ENCODE measurements at places on chromosomes 6 and 20.

GRCh38 chr6:112522587-112522986 lies 175.5 kb downstream of the RFPL4B start:
- no peak for DNase-seq

- DNase-seq = no peak
These were observed 18.1 kb downstream of the AKIRIN2 start for GRCh38 chr6:87683890-87684289.

DNA sequence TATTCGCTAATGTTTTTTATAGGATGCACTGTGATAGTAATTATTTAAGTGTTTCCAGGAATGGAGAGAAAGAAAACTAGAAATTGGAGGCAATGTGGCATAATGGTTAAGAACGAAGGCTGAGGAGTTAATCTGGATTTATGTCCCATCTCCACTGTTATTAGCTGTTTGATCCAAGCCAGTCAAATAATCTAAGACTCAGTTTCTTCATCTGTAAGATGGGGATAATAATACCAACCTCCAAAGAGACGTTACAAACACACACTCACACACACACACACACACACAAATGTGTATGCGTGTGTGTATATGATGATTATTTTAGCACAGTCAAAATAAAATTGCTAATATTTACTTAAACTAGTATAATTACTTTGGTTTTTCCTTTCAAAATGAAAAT lies 36.9 kb upstream of the TPD52L1 start:
- DNase-seq = no peak

DNA sequence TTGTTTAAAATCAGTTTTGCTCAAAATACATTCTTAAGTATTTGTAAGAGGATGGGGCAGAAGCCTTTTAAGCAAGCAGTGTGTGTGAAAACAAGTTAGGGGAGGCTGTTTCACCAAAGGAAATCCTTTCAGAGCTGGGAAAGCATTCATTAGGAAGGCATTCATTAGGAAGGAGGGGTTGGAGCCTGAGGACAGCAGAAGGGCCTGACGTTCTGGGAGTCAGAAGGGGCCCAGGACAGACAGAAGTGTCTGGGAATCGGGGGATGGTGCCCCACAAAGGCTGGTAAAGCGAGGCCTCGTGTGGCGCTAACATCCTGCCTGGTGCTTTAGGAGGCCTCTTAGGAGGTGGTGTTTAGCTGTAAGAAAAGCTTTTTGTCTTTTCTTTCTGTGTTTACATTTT lies 80.6 kb upstream of the NXT1 start:
- DNase-seq = no peak

DNA sequence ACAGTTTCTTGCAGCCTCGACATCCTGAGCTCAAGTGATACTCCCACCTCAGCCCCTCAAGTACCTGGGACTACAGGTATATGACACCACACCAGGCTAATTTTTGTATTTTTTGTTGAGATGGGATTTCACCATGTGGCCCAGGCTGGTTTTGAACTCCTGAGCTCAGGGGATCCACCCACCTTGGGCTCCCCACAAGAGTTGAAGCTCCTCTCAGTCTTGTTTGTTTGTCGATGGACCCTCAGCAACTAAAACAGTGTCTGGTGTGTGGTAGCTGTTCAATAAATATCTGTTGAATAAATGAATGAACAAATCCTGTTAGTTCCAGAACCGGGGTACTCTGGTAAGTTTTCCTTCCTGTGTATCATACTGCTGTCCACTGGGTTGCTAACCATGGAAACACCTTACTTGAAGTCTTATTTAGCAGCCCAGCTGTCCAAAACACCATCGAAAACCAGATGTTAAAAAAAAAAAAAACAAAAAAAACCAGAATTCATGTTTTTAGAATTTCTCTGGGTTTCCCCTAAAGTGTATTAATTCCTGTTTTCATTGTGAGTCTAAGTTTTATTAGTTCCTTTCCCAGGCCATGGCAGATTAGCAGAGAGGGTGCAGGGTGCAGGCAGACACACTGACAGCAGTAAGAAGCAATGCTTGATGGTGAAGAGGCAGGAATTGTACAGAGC lies 7.8 kb upstream of the EZR start:
- DNase-seq = no peak

- peak; percentile 31 for DNase-seq
These were observed 15.9 kb upstream of the ZNF133 start for GRCh38 chr20:18272451-18272850.

- no peak for DNase-seq
These were observed 200.6 kb upstream of the MAP3K7 start for GRCh38 chr6:90787446-90787845.

DNA sequence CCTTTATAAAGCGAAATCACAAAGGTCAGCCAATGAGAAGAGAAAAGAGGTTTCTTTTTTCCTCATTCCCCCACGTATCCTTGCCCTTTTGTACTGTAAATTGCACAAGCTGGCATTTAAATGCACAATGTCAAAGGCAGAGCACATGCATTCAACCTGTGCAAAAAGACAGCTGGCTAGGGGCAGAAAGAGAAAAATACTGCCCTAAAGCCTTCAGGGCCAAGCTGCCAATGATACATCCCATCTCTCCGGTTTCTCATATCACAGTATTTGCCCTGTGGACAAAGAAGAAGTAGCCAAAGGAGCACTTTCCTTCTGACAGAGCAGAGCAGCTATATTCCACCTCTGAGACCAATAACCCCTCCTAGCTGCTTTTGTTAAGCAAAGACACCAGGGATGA lies 219.2 kb downstream of the TRDN start:
- no peak for DNase-seq

DNA sequence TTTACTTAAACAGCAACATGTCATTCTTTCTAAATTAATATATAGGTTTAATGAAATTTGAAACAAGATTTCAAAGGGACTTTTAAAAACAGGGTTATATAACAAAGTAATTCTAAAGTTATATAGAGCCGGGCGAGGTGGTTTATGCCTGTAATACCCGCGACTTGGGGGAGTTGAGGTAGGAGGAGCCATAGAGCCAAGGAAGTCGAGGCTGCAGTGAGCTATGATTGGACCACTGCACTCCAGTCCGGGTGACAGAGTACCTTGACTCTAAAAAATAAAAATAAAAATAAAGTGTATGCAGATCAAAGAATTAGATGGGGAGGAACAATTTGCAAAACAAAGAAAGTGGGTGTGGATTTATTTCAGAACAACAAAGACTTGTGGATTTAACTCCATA lies 151.1 kb upstream of the GLP1R start:
- no peak for DNase-seq

GRCh38 chr6:53244958-53245357 lies 96.3 kb upstream of the GCM1 start:
- DNase-seq = no peak

DNA sequence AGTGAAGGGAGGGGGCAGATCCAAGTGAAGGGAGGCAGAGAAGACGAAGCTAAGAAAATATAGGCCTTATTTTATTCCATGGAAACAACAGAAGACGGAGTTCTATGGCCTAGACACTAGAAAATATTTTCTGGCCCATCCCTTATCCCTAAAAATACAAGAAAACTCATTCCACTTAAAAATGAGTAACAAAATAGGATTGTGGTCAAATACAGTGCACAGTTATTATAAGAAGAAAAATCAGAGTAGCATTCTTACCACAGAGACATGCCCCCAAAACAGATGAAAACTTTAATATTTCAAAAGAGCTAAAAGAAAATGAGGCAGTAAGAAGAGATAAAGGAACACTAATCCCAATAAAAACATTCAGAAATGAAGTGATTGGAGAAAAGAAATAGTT lies 202.9 kb downstream of the GMPR start:
- DNase-seq = no peak

DNA sequence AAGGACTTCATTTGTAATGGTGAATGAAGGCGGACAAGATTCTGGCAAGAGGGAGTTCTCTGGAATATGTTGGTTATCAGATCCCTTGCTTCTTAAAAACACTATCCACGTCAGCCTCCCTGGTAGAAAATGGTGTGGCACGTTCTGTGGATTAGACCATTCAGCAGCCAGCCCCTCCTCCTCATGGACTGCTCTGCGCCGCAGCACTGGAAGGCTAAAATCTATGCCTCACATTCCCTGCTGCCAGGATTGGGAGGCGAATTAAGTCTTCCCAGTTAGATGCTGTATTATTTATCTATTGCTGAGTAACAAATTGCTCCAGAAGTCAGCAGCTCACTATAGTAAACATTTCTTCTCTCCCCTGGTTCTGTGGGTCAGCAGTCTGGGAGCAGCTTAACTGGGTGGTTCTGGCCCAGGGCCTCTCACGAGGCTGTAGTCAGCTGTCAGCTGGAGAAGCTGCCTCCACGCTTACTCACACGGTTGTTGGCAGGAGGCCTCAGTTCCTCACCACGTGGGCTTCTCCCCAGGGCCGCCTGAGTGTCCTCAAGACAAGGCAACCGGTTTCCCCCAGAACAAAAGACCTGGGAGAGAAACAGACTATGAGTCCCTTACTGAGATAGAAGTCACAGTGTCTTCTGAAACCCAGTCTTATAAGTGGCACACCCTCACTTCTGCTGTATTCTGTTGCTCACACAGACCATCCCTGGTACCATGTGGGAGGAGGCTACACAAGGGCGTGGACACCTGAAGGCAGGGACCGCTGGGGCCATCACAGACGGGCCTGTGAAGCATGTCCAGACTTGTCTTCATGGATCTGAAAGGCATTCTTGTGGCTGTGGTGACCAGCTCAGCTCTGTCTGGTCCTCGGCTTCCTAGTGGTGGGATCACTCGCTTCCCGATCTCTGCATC lies 101.0 kb downstream of the NRN1 start:
- peak; percentile 62 for DNase-seq

GRCh38 chr20:32442630-32443373 lies 84.7 kb downstream of the ASXL1 start:
- DNase-seq = no peak
